ENCODE measurements at places on chromosomes 7 and 10. TPM values are rescaled to one million over a fixed set of nuclear protein-coding genes. Genes with fewer than 3 reads are reported as not detected.

ADAM12 gene
- total RNA-seq = 1.3 TPM

AIMP2 gene
- total RNA-seq = 34.3 TPM

- no peaks in the 10 kb centered on the region for H3K36me3 ChIP-seq
- DNase-seq = no peak
- H3K27ac ChIP-seq = no peak overlapping the region
Measured at GRCh38 chr7:22805227-22805626, 17.4 kb downstream of the TOMM7 start.

DNA sequence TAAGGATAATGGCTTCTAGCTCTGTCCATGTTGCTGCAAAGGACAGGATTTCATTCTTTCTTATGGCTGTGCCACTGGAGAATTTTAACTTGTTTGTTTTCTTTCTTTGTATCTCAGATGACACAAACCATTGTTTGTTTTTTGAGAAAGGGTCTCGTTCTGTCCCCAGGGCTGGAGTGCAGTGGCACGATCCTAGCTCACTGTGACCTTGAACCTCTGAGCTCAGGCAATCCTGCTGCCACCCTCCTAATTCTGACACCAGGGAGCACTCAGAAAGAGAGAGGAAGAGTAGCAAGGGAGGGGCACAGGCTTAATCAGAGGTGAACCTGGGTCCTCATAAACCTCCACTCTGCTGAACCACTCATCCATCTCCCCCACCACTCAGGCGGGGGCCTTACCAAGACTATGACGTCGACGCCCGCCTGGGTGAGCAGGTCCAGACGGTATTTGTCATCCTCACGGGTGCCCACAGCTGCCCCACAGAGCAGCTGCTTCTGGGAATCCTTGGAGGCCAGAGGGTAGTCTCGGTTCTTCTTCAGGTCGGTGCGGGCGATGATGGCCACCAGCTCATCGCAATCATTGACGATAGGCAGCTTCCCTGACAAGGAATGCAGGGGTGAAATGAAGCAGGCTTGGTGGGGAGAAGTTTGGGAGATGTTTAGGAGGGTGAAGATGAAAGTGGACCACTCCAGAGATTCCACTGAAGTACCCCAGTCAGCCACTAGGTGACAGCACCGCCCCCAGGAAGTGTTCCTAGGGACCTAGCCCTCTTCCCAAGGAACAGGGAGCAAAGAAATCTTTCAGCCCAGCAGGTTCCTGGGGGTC, 11.6 kb downstream of the IMPDH1 start:
- H3K27me3 ChIP-seq = no peaks in the 10 kb centered on the region
- DNase-seq = no peak
- H3K36me3 ChIP-seq = peaks cover 99% of the 10 kb centered on the region
- no peaks in the 10 kb centered on the region for H3K4me1 ChIP-seq
- H3K4me3 ChIP-seq = no peak overlapping the region
- H3K27ac ChIP-seq = no peak overlapping the region

DNA sequence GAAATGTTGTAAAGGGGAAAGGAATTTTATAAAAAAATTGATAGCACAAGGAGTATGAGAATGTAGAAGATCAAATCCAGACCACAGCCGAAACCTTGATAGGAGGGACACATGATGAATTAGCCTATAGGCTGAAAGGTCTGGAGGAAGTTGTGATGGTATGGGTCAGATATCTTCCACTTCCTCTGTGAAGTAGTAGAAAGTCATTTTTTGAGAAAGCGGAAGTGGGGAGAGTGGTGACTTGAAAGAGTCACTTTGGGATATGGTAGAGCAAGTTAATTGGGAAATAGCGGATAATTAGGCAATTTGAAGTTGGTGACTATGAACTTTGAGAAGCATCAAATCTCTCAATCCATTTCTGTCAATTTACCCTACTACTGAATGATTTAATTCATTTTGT, 99.4 kb downstream of the GRM8 start:
- H3K36me3 ChIP-seq = no peaks in the 10 kb centered on the region
- no peaks in the 10 kb centered on the region for H3K4me1 ChIP-seq
- no peaks in the 10 kb centered on the region for H3K27me3 ChIP-seq
- H3K27ac ChIP-seq = no peak overlapping the region
- DNase-seq = no peak

DNA sequence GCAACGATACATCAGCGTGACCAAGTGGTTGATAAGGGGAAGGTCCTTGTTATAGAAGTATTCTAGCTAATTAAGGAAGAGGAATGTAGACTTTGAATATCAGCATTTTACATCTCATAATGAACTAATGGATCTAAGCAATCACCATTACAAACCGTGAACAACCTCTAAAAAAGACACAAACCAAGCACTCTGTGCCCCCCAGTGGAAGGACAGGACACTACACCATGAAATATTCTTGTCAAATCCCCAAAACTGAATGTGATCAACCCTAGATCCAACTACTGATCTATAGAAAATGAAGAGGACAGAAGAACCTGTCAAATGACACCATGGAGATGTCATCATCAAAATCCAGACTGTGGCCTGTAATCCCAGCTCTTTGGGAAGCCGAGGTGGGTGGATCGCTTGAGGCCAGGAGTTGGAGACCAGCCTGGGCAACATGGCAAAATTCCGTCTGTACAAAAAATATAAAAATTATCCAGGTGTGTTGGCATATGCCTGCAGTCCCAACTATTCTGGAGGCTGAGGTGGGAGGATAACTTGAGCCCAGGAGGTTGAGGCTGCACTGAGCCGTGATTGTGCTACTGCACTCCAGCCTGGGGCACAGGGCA, 111.3 kb upstream of the CARD11 start:
- no peak overlapping the region for H3K27ac ChIP-seq
- H3K27me3 ChIP-seq = no peaks in the 10 kb centered on the region
- no peaks in the 10 kb centered on the region for H3K36me3 ChIP-seq

Data from esophagus muscularis mucosa (tissue), 4 donors.